Activated CD8-positive, alpha-beta memory T cell treated with anti-CD3 and anti-CD28 coated beads, Interleukin-2, amount 10 ng/mL, durations not matched to agents 7 days and 5 days (primary cell): ENCODE measurements at places on chromosomes 1 and 21. TPM values are rescaled to one million over a fixed set of nuclear protein-coding genes. Genes with fewer than 3 reads are reported as not detected.

DNA sequence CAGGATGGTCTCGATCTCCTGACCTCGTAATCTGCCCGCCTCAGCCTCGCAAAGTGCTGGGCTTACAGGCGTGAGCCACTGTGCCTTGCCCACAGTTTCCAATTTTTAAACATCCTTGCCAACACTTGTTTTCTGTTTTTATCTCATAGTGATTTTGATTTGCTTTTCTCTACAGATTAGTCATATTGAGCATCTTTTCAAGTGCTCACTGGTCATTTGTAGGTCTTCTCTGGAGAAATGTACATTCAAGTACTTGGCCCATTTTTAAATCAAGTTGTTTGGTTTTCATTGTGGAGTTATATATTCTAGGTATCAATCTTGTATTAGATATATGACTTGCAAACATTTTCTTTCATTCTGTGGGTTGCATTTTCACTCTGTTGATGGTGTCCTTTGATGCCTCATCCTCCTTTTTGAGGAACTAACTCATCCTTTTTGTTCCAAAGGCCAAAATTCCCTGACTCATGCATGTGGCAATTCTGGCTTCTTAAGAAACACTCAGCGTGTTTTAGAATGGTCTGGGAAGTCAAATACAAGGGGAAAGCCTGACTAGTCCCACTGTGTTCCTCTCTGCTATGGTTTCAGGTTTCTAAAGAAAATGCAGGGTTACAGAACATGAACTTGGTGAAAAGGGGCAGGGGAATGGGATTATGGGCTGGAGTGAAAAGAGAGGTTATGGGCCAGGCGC lies 37.3 kb downstream of the PTAFR start:
- H3K4me1 ChIP-seq = peaks cover 19% of the 10 kb centered on the region
- H3K36me3 ChIP-seq = peaks cover 2% of the 10 kb centered on the region
- H3K27ac ChIP-seq = no peak overlapping the region

GRCh38 chr1:36636206-36636605 lies 153.5 kb upstream of the CSF3R start:
- no peak overlapping the region for H3K4me3 ChIP-seq
- no peak overlapping the region for H3K27ac ChIP-seq
- H3K27me3 ChIP-seq = peaks cover 24% of the 10 kb centered on the region
- no peak for DNase-seq
- no peaks in the 10 kb centered on the region for H3K4me1 ChIP-seq
- no peaks in the 10 kb centered on the region for H3K36me3 ChIP-seq

- H3K4me3 ChIP-seq = peak overlapping the region; percentile 91
- H3K27ac ChIP-seq = peak overlapping the region; percentile 86
- H3K4me1 ChIP-seq = peaks cover 13% of the 10 kb centered on the region
- H3K27me3 ChIP-seq = no peaks in the 10 kb centered on the region
These were observed 1.6 kb downstream of the TMEM50B start for GRCh38 chr21:33478182-33478581.

DNA sequence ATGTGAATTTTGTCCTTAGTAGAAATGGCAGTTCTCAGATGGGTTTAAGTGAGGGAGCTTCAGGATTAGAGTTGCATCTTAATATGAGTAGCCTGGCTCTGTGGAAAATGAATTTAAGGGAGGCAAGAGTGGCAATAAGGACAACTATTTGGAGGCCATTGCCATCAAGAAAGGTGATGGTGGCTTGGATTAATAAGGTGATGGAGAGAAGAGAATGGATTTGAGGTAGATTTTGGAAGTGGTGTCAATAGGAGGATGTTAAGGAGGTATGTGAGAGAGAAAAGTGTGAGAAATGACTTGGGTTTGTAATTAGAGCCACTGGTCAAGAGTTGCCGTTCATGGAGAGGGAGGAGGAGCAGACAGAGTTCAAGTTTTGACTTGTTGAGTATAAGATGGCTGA lies 16.3 kb downstream of the CLIC4 start:
- H3K4me1 ChIP-seq = no peaks in the 10 kb centered on the region
- H3K36me3 ChIP-seq = no peaks in the 10 kb centered on the region
- no peak overlapping the region for H3K4me3 ChIP-seq
- H3K27ac ChIP-seq = no peak overlapping the region
- H3K27me3 ChIP-seq = peaks cover 3% of the 10 kb centered on the region
- no peak for DNase-seq

- peaks cover 2% of the 10 kb centered on the region for H3K36me3 ChIP-seq
- peaks cover 65% of the 10 kb centered on the region for H3K27me3 ChIP-seq
- H3K4me3 ChIP-seq = peak overlapping the region; percentile 55
- DNase-seq = no peak
- H3K27ac ChIP-seq = no peak overlapping the region
- peaks cover 1% of the 10 kb centered on the region for H3K4me1 ChIP-seq
These were observed 1.0 kb downstream of the KCNK1 start for GRCh38 chr1:233614743-233615521.

- H3K27me3 ChIP-seq = no peaks in the 10 kb centered on the region
- no peak overlapping the region for H3K4me3 ChIP-seq
- H3K4me1 ChIP-seq = no peaks in the 10 kb centered on the region
- H3K27ac ChIP-seq = no peak overlapping the region
- no peak for DNase-seq
These were observed 46.9 kb upstream of the LIN9 start for GRCh38 chr1:226355669-226356551.

GRCh38 chr1:10860682-10861081 lies 64.2 kb upstream of the CASZ1 start:
- H3K27me3 ChIP-seq = peaks cover 41% of the 10 kb centered on the region
- no peaks in the 10 kb centered on the region for H3K4me1 ChIP-seq
- no peak overlapping the region for H3K27ac ChIP-seq
- H3K4me3 ChIP-seq = no peak overlapping the region
- H3K36me3 ChIP-seq = no peaks in the 10 kb centered on the region

GRCh38 chr1:12102066-12102465 lies 39.0 kb downstream of the TNFRSF8 start:
- peaks cover 13% of the 10 kb centered on the region for H3K4me1 ChIP-seq
- H3K4me3 ChIP-seq = no peak overlapping the region
- no peaks in the 10 kb centered on the region for H3K27me3 ChIP-seq
- no peak overlapping the region for H3K27ac ChIP-seq
- DNase-seq = no peak
- peaks cover 23% of the 10 kb centered on the region for H3K36me3 ChIP-seq

DNA sequence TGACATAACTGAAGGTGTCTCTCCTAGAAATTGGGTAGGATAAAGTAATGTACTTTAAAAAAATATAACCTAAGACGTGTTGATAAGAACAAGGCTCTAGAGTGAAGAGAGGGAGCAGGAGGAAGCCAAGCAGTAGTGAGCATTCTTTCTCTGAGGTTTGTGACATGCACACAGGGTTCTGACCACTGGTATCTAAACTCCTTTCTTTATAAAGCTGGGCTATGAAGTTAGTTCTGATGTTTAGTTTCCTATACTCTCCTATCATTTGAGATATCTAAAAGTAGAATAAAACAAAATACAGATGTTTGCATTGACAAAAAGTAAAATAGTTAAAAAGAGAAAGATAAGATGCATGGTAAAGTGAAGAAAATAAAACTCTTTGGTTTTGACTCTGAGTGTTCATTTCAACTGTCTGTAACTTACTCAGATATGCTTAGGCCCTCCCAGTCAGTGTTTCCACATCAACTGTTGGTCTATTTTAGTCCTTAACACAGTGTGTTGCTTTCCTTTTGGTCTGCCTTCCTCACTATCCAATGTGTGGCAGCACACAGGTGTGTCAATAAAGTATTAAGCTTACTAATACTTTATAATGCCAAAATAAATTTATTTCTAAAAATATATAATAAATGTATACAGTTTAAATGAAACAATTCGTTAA lies 543.5 kb downstream of the PTPRC start:
- H3K27ac ChIP-seq = no peak overlapping the region
- no peaks in the 10 kb centered on the region for H3K27me3 ChIP-seq
- peaks cover 2% of the 10 kb centered on the region for H3K4me1 ChIP-seq
- no peak for DNase-seq
- no peak overlapping the region for H3K4me3 ChIP-seq

GRCh38 chr1:67863637-67864036 lies 30.4 kb upstream of the GNG12 start:
- H3K4me3 ChIP-seq = no peak overlapping the region
- no peaks in the 10 kb centered on the region for H3K4me1 ChIP-seq
- no peaks in the 10 kb centered on the region for H3K36me3 ChIP-seq

- no peaks in the 10 kb centered on the region for H3K4me1 ChIP-seq
- no peak for DNase-seq
- H3K4me3 ChIP-seq = no peak overlapping the region
- peaks cover 5% of the 10 kb centered on the region for H3K27me3 ChIP-seq
- no peak overlapping the region for H3K27ac ChIP-seq
These were observed 69.7 kb upstream of the RGL1 start for GRCh38 chr1:183735069-183735860.

GRCh38 chr21:44866780-44867179 lies 6.7 kb downstream of the PTTG1IP start:
- peak overlapping the region; percentile 57 for H3K27ac ChIP-seq
- no peak for DNase-seq
- H3K27me3 ChIP-seq = no peaks in the 10 kb centered on the region
- no peak overlapping the region for H3K4me3 ChIP-seq

DNA sequence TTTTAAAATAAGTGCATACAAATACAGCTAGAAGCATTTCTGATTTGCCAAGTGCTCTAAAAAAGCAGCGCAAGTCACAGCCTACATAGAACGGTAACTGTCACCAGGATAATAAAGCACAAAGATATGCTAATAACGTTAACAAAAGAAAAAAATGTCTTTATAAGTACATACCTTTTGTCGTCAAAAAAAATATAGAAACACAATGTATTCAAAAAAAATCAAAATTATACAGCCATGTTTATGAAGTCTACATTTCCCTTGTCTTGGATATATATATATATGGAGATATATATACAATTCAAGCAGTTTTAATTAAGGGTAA lies 3.2 kb downstream of the IRF2BP2 start:
- peak overlapping the region; percentile 98 for H3K27ac ChIP-seq
- H3K4me3 ChIP-seq = peak overlapping the region; percentile 83
- H3K27me3 ChIP-seq = no peaks in the 10 kb centered on the region

DNA sequence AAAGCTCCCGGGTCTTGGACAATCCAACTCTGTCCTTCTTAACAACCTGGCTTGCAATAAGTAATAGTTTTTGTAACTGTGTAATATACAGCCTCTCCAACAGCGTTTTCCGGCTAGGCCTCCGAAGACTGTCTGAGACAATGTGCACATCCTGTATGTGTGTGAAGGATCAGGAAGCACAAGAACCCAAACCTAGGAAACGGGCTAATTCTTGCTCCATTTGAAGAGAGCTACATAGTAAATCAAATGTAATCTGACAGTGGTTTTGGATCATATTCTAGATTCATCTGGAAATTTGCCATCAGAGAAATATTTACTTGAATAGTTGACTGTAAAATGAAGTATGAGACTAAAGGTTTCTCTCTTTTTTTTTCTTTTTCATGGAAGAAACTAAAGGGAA lies 1.2 kb downstream of the GPR52 start:
- no peaks in the 10 kb centered on the region for H3K27me3 ChIP-seq
- no peak for DNase-seq
- no peak overlapping the region for H3K27ac ChIP-seq
- H3K36me3 ChIP-seq = peaks cover 5% of the 10 kb centered on the region

DNA sequence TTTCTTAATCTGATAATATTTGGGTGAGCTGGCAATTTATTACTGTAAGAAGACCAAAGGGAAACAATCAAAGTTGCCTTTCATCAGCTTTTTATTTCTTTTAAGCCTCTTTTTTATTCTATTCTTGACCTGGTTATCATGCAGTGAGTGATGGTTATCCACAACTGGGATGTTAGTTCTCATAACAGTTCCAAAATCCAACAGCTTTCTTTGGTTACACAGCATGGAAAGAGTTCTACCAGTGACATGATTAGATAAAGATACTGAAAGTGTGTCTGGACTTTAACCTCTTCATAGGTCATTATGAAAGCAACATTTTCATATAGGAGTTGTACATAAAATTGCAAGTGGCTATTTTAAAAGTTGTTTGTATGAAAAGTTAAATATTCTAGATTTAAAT lies 163.0 kb downstream of the SYT2 start:
- no peak overlapping the region for H3K4me3 ChIP-seq
- no peak overlapping the region for H3K27ac ChIP-seq
- H3K36me3 ChIP-seq = no peaks in the 10 kb centered on the region

DNA sequence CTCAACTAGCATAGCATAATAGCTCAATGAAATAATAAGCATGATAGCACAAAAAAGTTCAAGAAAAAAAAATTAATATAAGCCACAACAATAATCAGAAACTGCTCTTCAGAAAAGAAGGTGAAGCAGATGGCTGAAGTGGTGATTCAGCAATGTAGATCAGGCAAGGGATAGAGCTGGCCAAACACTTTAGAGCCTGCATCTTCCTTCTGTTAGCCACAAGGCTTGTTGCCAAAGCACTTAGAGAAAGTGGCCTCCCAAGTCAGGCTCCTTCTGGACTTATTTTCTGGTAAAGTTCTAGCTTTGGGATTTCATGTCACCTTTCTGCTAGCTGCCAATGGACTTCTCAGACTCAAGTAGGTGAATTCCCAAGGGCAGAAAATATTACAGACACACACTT lies 60.3 kb upstream of the C1orf87 start:
- no peaks in the 10 kb centered on the region for H3K27me3 ChIP-seq
- no peaks in the 10 kb centered on the region for H3K4me1 ChIP-seq
- no peak overlapping the region for H3K4me3 ChIP-seq
- no peak for DNase-seq

DNA sequence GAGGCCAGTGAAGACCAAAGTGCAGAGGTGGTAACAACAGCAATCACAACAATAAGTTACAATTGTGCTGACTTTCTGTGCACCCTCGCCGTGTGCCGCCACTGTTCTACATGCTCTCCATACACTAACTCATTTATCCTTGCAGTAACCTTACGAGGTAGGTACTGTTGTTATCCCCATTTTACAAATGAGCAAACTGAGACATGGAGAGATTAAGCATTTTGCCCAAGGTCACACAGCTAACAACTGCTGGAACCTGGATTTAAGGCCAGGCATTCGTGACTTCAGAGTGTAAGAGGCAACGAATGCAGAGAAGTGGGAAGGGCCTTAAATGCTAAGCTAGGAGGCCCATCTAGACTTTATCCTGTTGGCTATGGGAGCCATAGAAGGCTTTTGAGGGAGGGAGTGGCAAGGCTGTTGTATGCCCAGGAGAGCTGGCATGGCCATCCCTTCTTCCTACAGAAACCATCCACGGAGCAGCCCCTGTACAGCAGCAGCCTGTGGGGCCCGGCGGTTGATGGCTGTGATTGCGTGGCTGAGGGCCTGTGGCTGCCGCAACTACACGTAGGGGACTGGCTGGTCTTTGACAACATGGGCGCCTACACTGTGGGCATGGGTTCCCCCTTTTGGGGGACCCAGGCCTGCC lies 36.6 kb downstream of the AZIN2 start:
- no peaks in the 10 kb centered on the region for H3K36me3 ChIP-seq
- H3K27ac ChIP-seq = no peak overlapping the region
- DNase-seq = peak; percentile 22
- no peaks in the 10 kb centered on the region for H3K4me1 ChIP-seq
- H3K4me3 ChIP-seq = no peak overlapping the region
- no peaks in the 10 kb centered on the region for H3K27me3 ChIP-seq

- H3K27ac ChIP-seq = no peak overlapping the region
- H3K36me3 ChIP-seq = peaks cover 24% of the 10 kb centered on the region
- peaks cover 25% of the 10 kb centered on the region for H3K4me1 ChIP-seq
- H3K4me3 ChIP-seq = no peak overlapping the region
These were observed 47.2 kb downstream of the SLC66A1 start for GRCh38 chr1:19359357-19359756.

GRCh38 chr1:91018006-91018405 lies 3.8 kb downstream of the ZNF644 start:
- no peak for DNase-seq
- H3K27ac ChIP-seq = peak overlapping the region; percentile 25
- H3K36me3 ChIP-seq = peaks cover 39% of the 10 kb centered on the region
- H3K4me1 ChIP-seq = peaks cover 57% of the 10 kb centered on the region
- no peaks in the 10 kb centered on the region for H3K27me3 ChIP-seq

The LCE1B gene
- total RNA-seq = not detected

The SYF2 gene
- 33.0 TPM for total RNA-seq

The APOBEC4 gene
- total RNA-seq = not detected

The DNASE2B gene
- total RNA-seq = not detected

The WLS gene
- not detected for total RNA-seq

The TMEM39B gene
- 30.0 TPM for total RNA-seq

The KCND3 gene
- total RNA-seq = not detected

The SPATA46 gene
- not detected for total RNA-seq
